ENCODE measurements at places on chromosomes 4 and X. TPM values are rescaled to one million over a fixed set of nuclear protein-coding genes. Genes with fewer than 3 reads are reported as not detected.

- H3K4me1 ChIP-seq = no peaks in the 10 kb centered on the region
- no peaks in the 10 kb centered on the region for H3K27me3 ChIP-seq
- no peak overlapping the region for H3K27ac ChIP-seq
- DNase-seq = no peak
- H3K4me3 ChIP-seq = no peak overlapping the region
Observed at GRCh38 chrX:100973411-100973810, 3.9 kb downstream of the ARL13A start.

The PRSS12 gene
- total RNA-seq = 5.4 TPM

The SFRP2 gene
- total RNA-seq = 12.5 TPM

- no peaks in the 10 kb centered on the region for H3K36me3 ChIP-seq
- no peak overlapping the region for H3K27ac ChIP-seq
- H3K4me3 ChIP-seq = no peak overlapping the region
- H3K27me3 ChIP-seq = no peaks in the 10 kb centered on the region
- peaks cover 5% of the 10 kb centered on the region for H3K4me1 ChIP-seq
- no peak for DNase-seq
Observed at GRCh38 chrX:136710325-136710951, 62.5 kb downstream of the CD40LG start.

The GPR119 gene
- not detected for total RNA-seq

- peak; percentile 78 for DNase-seq
- no peak overlapping the region for H3K27ac ChIP-seq
- no peaks in the 10 kb centered on the region for H3K36me3 ChIP-seq
- no peaks in the 10 kb centered on the region for H3K27me3 ChIP-seq
- H3K4me1 ChIP-seq = peaks cover 17% of the 10 kb centered on the region
Observed at GRCh38 chr4:101348995-101349800, 1.9 kb upstream of the PPP3CA start.

The RHOXF2B gene
- not detected for total RNA-seq

DNA sequence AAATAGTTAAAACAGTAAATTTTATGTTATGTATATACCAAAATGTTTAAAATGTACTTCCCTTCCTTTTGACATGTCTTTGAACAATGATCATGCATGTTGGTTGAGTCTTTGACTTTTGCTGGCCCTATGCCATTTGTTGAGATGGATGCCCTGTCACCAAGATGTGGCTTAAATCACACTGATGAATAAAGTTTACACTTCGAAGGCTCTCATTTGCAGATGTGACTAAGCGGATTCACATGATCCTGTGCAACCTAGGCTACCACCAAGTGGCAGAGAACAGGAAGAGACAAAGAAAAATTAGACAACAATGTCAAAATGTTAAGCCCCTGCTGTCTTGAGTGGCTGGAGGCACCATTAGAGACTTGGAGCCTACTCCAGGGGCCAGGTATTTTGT lies 139.9 kb downstream of the RAB28 start:
- no peak overlapping the region for H3K27ac ChIP-seq
- no peaks in the 10 kb centered on the region for H3K4me1 ChIP-seq
- H3K36me3 ChIP-seq = no peaks in the 10 kb centered on the region
- H3K27me3 ChIP-seq = no peaks in the 10 kb centered on the region
- no peak overlapping the region for H3K4me3 ChIP-seq

- no peak for DNase-seq
- H3K27ac ChIP-seq = no peak overlapping the region
- H3K27me3 ChIP-seq = no peaks in the 10 kb centered on the region
- H3K36me3 ChIP-seq = no peaks in the 10 kb centered on the region
- no peak overlapping the region for H3K4me3 ChIP-seq
- no peaks in the 10 kb centered on the region for H3K4me1 ChIP-seq
Observed at GRCh38 chrX:39248330-39248729, 447.1 kb downstream of the MID1IP1 start.

DNA sequence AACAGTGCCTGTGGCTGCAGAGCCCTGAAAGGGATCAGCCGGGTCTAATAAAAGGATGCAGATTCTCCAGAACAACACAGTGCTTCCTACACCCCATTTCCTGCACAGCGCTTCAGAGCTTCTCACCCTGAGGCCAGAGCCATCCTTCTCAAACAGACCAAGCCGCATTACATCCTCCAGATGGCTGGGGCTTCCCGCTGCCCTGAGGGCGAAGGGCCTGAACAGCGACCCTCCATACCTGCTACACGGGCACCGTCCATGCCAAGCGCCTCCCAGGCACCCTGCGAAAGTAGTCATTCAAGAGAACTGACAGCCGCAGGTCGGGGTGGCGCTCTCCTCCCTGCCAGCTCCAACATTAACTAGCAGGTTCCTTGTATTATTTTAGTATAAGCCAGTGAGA lies 36.5 kb downstream of the ACOX3 start:
- H3K36me3 ChIP-seq = peaks cover 26% of the 10 kb centered on the region
- DNase-seq = no peak
- no peak overlapping the region for H3K4me3 ChIP-seq
- H3K4me1 ChIP-seq = peaks cover 12% of the 10 kb centered on the region

- H3K27me3 ChIP-seq = peaks cover 12% of the 10 kb centered on the region
- H3K27ac ChIP-seq = no peak overlapping the region
- H3K36me3 ChIP-seq = no peaks in the 10 kb centered on the region
- H3K4me1 ChIP-seq = peaks cover 9% of the 10 kb centered on the region
- peak; percentile 62 for DNase-seq
Observed at GRCh38 chrX:331825-332495, 13.4 kb upstream of the GTPBP6 start.
